ENCODE measurements at places on chromosomes 16 and 17.

- no peak for DNase-seq
Observed at GRCh38 chr16:1781758-1782407, 488 bp downstream of the SPSB3 start.

DNA sequence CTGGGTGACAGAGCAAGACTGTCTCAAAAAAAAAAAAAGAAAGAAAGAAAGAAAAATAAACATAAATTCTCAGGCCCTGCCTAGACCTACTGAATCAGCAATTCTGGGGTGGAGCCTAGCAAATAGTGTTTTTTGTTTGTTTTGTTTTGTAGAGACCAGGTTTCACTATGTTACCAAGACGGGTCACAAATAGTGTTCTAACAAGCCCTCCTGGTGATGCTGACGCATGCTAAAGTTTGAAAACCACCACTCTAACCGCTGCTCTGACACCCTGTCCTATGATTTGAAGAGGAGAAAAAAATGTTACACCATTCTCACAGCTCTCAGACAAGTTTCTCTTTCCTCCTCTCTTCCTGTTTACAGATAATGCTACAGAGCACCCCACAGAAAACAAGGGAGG lies 1.5 kb downstream of the MRPL10 start:
- DNase-seq: peak; percentile 33

DNA sequence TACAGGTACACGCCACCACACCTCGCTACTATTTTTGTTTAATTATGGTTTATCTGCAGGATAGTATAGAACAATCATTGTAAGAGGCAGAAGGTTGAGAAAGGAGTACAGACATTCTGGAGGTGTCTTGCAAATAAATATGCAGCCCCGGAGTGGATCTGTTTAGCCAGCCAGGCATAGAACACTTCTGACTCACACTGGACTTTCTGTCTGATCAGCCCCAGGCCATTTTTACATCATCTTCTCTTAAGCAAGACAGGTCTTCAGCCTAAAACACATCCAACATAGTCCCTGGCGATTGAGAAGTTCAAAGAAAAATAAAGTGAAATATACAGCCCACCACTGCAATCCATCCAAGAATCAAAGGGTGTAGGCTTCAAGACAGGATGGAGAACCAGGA lies 81.4 kb downstream of the XYLT1 start:
- DNase-seq: no peak

DNA sequence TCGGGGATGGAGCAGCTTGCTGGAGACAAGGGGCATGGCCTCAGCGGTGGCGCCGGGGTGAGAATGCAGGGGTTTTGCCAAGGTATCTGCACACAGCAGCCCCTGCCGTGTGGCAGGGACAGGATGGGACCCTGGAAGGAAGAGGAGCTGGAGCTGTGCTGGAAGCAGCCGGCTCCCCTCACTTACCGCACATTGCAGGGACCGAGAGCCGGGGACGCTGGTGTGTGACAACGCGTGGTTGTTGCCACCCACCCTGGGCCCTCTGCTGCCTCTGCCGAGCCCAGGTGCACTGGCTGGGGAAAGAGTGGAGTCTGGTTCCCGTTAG lies 3.0 kb downstream of the NUBP2 start:
- no peak for DNase-seq

GRCh38 chr17:74108126-74108705 lies 95.3 kb upstream of the RPL38 start:
- no peak for DNase-seq
